ENCODE measurements at places on chromosomes 13 and 19.

DNA sequence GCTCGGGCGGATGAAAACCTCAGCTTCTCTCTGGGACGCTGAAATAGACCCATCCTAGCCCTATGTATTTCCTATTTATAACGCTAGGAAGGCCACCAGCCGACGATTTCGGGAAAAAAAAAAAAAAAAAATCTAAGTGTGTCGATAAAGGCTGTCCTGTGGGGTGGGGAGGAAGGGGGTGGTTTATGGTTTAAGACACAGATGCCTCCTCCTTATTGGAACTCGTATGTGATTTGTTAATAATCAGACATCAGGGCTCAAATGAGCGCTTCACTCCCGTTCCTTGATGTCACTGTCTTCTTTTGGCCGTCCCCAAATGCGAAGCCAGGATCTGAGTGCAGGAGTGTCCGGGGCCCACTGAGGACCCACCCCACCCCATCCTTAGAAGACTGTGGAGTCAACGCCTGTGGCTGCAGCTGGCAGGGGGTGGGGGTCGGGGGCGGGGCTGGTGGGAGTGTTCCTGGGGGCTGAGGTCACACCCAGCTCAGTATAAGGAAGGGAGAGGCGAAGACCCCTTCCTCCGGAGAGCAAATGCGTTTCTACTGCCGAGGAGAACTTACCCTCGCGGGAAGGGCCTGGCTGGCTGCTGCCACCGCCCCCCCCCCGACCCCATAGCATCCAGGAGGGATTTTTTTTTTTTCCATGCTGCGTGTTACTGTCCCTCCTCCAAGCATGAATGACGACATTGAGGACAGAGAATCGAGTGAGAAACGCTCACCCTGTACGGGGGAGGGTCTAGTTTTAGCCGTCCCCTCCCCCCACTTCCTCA lies 971 bp downstream of the ATCAY start:
- no peak for DNase-seq

DNA sequence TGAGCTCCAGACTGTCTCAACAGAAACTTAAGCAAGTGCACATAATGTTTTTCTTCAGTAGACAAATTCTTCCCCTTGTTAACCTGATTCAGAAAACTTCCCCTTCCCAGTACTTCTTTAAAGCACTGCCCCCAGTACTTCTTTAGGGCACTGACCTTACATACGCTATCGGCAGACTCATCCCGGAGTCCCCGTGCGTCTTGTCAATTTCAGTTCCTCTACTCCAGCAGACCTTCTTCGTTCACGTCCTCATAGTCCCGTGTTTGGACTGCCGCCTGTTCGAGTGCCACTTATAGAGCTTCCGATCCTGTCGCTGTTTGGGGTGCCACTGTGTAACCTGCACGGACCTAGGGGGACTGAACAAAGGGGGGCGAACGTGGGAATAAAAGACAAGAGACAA lies 29.0 kb downstream of the ZNF627 start:
- DNase-seq, result no peak

DNA sequence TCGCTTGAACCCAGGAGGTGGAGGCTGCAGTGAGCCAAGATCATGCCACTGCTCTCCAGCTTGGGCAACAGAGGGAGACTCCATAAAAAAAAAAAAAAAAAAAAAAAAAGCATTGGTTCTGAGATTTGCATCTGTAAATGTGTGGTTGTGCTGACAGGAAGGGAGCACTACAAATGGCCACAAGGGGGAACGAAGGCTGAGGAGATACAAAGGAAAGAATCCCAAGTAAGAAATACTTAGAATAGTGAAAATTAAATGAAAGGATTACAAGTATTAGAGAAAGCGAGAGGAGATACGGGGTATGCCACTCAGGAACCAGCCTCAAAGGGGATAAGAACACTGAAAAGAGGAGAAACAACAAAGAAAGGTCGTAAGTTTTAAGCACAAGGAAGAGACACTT lies 284.9 kb downstream of the KLF12 start:
- no peak for DNase-seq

GRCh38 chr13:100673376-100673712 lies 1.3 kb downstream of the TMTC4 start:
- DNase-seq, result no peak

GRCh38 chr19:35133826-35134225 lies 1.0 kb downstream of the LGI4 start:
- no peak for DNase-seq

DNA sequence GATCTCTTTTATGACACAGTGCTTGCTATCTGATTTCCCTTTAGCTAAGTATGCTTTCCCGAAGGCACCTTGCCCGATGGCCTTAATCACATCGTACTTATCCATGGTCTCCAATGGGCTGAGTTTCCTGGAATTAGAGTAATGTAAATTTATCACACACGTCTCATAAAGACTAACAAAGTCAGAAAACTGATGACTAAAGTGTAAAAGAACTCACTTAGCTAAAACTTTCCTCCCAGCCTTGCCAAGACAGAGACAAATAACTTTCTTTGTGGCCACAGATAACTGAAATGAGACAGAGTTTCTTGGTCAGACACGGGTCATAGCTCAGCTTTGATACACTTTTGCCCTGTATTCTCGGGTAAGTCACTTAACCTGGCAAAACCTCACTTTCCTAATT lies 1.5 kb downstream of the NEK5 start:
- no peak for DNase-seq

GRCh38 chr19:31448221-31448657 lies 99.0 kb upstream of the TSHZ3 start:
- DNase-seq, result peak; percentile 27

GRCh38 chr19:46974181-46974580 lies 45.5 kb upstream of the NPAS1 start:
- no peak for DNase-seq

DNA sequence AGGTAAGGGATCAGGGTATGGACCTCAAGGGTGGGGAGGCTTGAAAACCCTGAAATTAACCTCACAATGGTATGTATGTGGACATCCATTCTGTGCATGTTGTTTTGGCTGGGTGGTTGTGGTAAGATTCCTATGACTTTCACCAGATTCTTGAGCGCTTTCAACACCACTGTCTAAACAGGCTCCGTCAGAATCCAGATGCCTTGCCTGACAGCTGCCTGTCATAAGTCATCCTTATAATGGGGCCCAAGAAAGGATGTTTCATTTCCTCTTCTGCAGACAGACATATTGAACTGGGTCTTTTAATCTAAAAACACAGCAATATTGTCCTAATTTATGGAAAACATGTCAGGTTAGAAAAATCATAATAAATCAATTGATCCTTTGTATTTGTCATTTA lies 41.3 kb downstream of the ALOX5AP start:
- no peak for DNase-seq

DNA sequence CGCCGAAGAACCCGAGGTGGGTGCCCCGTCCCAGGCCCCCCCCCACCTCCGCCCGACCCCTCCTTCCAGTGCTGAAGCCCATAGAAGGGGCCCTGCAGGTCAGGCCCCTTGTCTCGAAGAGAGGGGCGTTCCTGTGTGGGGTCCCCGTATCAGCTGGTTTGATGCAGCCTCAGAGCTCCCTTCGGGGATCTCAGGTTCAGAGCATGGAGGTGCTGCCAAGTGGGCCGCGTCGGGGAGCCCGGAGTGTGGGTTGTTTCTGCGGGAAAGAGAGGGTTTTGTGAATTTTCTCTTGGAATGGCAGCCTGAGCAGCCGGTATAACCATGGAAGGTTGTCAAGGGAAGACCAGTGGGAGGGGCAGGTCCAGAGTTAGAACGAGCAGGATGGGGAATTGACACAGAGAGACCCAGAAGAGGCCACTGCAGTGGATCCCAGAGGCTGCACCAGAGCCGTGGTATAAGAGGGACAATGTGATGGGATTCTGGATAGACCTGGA lies 384 bp downstream of the TRAPPC2B start:
- DNase-seq, result no peak

DNA sequence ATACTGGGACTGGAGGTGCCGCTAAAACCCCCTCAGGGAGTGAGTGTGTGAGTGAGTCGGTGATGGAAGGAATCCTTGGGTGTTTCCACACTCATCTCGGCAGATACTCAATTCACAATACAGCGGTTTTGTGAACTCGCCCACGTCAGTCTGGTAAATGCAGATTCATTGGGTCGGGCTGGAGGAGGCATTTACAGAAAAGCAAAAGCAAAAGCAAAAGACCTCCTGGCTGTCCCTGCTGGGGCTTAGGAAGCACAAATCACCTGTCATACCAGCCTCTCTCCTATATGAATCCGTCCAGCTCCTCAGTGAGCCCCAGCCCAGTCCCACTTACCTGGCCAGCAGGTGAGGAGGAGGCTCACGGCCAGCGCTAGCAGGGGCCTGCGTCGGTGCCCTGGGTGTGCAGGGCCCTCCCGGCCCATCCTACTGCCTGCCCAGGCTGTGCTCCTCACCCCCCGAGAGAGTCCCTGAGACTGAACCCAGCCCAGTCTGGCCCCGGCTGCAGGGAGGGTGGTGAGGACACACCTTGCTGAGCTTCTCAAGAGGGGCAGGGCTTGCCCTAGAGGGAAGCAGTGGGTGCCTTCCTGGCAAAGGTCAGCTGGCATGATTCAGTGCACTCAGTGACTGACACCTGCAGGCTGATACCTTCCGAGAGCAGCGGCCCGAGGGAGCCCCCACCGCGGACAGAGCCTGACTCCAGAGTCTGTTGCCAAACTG lies at the start of gene MUC16:
Gene MUC16 (minus strand): TSS at position 475 of the 717 bp plus-strand sequence.
- no peak for DNase-seq

- DNase-seq, result no peak
Observed at GRCh38 chr13:98055623-98056022, 87.3 kb upstream of the FARP1 start.

DNA sequence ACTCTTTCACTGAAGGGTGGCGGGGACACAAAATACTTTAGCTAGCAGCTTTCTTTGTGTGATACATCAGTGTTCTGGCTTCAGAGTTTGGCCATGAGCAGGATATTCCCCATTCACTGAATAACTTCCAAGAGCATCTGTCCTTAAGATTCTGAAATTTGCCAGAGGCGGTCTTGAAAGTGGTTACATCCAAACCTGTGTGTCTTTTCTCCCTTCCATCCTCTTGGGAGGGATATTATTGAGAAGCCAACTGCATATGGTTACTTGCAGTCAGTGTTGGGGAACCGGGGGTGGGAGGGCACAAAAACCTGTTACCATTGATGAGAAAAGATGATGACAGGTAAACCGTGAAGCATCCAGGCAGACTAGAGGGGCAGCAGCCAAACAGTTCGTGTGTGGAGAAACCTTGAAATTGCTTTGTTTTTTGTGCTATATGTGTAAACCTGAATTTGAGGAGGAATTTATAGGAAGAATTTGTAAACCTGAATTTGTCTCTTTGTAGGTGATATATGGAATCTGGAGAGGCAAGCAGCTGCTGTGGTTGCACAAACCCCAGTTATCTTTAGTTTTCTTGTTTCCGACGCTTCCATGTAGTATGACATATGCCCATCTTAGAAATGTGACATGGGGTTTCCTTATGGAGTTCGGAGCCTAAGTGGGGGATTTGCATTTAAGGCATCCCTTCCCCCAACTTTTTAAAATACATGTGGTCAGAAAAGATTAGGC lies 104.8 kb downstream of the WDFY2 start:
- DNase-seq, result no peak

- peak; percentile 16 for DNase-seq
Observed at GRCh38 chr19:8611877-8612806, 1.6 kb upstream of the ADAMTS10 start.

- DNase-seq, result peak; percentile 45
Observed at GRCh38 chr13:23547000-23547590, 23.1 kb upstream of the TNFRSF19 start.

DNA sequence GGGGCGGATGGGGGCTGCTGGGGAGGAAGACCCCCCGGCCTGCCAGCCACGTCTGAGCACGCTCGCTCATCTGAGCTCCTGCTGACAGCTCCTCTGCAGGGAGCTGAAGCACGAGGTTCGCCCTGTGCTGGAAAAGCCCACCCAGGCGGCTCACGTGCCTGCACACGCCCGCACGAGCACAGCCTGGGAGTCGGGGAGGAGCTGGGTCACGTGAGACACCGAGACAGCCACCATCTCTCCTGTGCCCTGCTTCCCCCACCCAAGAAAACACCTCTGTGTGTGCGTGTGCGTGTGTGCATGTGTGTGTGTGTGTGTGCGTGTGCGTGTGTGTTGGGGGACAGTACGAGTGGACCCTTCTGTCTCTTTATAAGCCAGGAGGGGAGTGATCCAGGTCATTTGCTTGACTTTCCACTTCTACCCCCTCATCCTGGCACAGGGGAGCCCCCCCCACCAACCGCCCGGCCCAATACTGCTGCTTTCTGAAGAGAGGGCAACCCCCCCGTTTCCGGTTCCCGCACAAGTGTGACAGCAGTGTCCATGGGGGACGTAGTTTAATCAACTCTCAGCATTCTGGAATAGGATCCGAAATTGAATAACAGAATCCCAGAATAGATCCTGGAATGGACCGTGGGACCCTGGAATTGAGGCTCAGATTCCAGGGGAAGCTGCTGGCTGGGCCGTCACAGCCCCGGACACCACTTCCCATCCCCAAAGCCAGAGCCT lies 42.5 kb downstream of the CELF5 start:
- DNase-seq, result no peak

- DNase-seq, result no peak
Observed at GRCh38 chr13:43100667-43101066, 77.3 kb downstream of the DNAJC15 start.

- no peak for DNase-seq
Observed at GRCh38 chr19:16148443-16149229, 5.2 kb downstream of the HSH2D start.

Data from gastrocnemius medialis (tissue), 4 donors.